ENCODE measurements at places on chromosomes 6 and 20.

DNA sequence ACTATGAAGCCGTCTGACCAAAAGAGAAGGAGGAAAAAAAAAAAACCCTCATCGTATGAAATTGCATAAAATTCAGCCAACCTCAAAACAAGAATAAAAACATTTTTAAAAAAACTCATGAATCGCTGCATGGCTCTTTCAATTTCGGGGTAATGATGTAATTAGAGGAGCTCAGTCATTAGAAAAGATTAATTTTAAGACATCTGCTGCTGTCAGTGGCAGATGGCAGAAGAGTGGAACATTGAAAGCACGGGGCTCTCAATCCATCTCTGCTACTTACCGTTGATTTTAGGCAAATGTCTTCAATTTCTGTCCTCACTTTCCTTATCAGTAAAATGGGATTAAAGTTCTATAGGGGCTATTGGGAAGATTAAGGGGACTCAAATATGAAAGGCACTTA is 79.1 kb downstream of the EYA2 start:
- no peak for DNase-seq

GRCh38 chr6:41488433-41489119 is 57.6 kb upstream of the FOXP4 start:
- DNase-seq, result no peak

- DNase-seq, result no peak
Measured at GRCh38 chr20:14148042-14148441, 152.7 kb downstream of the MACROD2 start.

DNA sequence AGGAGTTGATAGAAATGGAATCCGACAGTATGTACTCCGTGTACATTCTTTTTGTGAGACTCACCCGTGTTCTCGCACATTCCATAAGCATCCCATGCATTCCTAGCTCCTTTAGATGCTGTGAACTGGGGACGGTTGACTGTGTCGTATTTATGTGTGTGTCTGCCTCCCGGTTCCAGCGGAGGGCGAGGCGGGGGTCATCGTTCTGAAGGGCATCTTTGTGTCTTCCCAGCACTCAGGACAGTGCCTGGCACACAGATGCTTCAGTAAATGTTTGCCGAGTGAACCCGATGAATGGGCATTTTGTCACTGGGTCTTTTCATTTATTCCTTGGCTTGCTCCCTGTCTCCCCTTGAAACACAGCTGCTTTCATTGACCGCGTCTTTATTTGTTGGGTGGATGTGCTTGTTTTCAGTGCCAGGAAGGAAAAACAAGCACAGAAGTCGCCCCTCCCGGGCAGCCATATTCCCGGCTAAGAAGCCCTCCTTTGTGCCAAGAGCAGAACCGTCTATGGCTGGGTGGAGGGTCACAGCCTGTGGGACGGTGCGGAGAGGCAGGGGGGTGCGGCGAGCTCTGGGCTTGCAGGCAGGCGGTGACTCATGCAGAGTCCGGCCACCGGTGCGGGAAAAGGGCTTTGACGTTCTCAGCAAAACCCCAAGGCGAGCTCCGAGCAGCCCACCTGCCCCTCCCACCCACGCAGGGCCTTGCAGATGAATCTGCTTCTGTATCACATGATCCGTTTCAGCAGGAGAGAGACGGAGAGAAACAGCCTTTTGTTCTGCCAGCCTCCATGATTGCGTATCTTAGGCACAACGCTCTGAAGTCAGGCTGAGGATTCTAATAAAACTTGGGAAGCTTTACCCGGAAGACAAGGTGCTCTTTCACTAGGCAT is 11.2 kb upstream of the PSMG4 start:
- no peak for DNase-seq
